ENCODE measurements at places on chromosomes 1 and 21.
A peak's percentile ranks its signal among the peaks of the same experiment; 100 is the strongest.

DNA sequence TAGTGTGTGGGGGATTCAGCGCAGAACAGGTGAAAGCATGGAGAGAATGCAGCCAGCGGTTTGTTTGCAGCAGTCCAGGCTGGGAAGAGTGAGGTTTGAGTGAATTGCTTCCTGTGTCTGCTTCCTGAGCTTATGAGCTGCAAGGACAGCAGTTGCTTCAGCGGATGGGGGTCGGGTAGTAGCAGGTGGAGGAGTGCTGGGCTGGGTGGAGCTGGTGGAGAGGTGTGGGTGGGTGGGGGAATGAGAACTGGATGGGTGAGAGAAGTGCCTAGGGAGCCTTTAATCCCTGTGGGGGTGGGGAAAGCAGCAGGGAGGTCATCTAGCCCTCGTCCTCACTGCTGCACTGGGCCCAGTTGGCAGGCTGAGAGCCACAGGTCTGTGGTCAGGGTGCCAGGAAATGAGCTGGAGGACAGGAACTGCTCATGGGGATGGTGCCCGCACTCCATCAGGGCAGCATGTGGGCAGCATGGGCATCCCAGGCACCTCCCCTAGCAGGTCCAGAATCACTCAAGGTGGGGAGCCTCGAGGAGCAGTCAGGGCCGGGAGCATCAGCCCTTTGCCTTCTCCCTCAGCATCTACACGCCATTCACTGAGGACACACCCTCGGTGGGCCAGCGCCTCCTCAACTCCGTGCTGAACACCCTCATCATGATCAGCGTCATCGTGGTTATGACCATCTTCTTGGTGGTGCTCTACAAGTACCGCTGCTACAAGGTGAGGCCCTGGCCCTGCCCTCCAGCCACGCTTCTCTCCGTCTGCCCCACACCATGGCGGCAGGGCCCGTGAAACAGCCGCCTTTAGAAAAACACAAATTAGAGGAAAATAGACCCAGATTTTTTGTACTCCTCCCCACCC is 14.8 kb downstream of the PSEN2 start:
- DNase-seq = no peak

GRCh38 chr21:16945580-16945979 is 567.3 kb upstream of the CXADR start:
- DNase-seq = no peak

- no peak for DNase-seq
Measured at GRCh38 chr1:4825800-4826450, 171.5 kb downstream of the AJAP1 start.

GRCh38 chr1:112501810-112502641 is 6.7 kb upstream of the WNT2B start:
- peak; percentile 82 for DNase-seq

- peak; percentile 69 for DNase-seq
Measured at GRCh38 chr1:180627411-180627810, 4.4 kb upstream of the XPR1 start.

DNA sequence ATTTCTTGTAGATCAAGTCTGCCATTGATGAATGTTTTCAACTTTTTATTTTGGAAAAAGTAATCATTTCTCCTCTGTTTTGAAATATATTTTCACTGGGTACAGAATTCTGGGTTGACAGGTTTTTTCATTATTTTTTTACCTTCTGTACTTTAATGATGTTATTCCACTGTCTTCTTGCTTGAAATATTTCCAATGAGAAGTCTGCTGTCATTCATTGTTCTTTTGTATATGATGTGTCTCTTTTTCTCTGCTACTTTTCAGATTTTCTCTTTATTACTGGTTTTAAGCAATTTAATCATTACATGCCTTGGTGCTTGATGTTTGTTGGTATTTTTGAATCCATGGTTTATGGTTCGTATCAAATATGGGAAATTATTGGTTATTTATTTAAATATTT is 22.4 kb upstream of the FOXO6 start:
- DNase-seq = no peak

DNA sequence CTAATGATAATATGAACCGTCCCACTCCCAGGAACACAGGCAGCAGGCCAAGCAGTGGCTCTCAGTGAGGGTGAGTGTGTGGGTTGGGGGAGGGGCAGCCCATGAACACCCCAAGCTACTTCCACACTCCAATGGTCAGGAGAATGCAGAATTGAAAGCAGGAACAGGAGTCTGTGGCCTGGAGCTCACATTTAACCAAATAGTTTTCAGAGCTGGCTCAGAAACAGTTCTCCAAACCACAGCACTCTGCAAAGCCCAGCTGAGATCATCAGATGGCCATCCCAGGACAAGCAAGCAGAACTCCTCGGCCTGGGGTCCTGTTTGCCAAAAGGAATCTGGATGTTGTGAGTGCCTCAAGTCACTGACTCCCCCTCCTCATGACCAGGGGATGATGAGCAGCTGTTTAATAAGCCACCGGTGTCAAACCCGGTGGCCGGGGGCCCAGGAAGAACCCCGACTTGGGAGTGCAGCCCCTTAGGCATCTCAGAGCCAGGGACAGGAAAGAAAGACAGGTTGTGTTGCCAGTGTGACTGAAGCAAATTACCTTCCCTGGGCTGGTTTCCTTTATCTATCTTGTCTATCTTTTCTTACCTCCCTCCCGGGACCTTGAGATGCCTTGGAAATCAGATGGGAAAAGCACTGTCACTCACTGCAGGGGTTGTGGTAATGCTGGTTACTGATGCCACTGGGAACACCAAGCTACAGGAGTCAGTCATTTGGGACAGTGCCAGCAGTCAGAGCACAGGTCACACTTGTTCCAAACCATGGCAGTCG is 20.4 kb downstream of the DEGS1 start:
- DNase-seq = peak; percentile 32

DNA sequence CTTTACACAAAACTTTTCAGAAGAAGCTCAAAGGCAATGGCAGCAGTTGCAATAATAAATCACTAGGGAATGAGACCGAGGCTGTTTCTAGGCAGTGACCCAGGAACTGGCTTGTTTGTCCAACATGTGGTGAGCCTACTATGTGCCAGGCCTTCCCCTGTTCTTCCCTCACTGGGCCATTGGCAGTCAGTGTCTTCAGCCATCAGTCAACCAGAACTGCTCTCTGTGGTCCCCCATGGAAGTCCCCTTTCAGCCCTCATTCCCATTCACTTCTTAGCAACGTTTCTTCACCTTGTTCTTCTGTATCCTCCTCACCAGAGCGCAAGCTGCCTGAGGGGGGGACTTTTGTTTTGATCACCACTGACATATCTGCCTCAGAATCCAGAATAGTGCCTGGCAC is 274.1 kb downstream of the RRAGC start:
- DNase-seq = no peak

- no peak for DNase-seq
Measured at GRCh38 chr1:245546875-245547274, 392.1 kb downstream of the KIF26B start.

- DNase-seq = peak; percentile 91
Measured at GRCh38 chr1:64223329-64224151, 20.1 kb downstream of the UBE2U start.

- no peak for DNase-seq
Measured at GRCh38 chr1:8165595-8166360, 139.7 kb upstream of the ERRFI1 start.

- peak; percentile 62 for DNase-seq
Measured at GRCh38 chr21:45768011-45768739, 124.7 kb downstream of the PCBP3 start.

DNA sequence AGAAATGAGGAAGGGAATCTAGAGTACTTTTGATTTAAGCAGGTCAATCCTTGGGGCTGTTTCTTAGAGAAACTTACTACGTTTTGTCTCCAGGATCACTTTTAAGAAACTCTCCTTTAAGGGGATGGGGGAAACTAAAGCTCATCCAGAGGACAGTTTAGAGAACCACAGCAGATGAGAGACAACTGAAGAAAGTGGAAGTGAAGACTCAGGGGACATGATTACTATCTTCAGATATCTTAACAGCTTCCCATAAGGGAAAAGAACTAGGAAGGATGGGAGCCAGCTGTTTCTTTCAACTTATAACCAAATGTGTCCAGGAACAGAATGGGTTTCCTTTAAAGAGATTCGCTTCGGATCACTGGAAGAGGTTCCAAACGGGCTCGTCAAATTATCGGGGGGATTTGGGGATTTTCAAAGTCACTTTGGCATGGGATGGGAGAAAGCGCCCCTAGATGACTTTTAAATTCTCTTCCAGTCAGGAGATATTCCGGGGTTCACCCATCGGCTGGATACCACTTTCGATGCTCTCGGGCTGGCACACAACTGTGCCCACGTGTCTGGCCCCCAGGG is 1.2 kb downstream of the SCMH1 start:
- DNase-seq = peak; percentile 23

GRCh38 chr1:93239863-93240262 is 59.3 kb downstream of the CCDC18 start:
- DNase-seq = no peak

DNA sequence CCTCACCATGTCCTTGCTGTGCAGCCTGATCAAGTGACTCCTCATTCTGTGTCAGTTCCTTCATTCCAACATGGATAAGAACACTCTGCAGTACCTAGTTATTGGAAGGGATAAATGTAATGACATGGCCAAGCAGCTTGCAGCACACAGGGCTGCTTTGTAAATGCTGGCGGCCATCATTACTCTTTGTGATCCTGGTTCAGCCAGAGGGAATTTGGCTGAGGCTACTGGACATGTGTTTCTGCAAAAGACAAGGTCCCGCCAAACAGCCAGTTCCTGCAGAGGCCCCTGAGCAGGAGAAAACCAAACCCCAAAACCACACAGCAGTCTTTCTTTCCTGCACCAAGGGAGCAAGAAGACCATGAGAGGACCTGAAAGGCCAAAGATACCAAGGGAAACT is 495.8 kb downstream of the AJAP1 start:
- no peak for DNase-seq

DNA sequence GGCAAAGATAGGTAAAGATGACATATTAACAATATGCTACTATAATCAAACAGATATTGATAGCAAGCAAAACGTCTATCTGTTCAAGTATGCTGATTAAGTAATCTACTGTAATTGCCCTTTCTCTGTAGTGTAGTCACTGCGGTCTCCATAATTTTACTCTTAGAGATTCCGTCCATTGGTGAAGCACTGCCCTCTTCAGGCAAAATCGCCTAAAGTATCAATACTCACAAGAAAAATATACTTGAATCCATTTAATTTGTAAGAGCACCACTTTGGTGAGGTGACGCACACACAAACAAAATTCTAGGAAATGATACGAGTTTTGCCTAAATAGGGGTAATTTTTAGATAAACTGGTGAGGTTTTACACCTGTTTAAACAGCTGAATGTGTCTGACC is 434.6 kb upstream of the CHRM3 start:
- peak; percentile 66 for DNase-seq

DNA sequence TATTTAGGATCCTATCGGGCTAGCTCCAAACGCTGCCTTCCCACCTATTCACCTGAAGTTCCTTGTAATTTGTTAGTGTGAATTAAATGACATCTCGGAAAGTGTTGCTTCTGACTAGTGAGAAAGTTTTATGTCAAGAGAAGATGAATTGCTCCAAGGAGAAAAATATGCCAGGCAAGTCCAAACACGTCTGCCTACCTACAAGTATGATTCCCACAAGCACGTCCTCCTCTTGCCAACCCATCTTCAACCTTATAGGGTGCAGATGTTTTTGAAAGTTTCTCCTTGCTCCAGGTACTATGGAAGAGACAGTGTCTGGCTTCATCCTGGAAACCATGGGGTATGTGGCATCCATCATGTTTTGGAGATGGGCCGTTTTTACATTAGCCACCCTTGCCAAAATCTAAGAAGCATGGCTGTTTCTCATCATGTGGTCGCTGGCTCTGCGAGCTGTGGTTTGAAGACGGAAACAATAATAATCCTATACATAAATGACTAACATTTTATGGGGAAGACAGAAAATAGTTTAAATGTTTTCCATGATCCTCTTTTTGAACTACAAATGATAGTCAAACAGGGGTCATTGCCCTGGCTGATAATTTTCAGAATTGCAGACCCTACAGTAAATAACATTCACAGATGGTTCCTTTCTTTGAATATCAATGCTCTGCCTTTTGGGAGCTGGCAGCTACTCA is 505.8 kb downstream of the SMYD3 start:
- peak; percentile 60 for DNase-seq

DNA sequence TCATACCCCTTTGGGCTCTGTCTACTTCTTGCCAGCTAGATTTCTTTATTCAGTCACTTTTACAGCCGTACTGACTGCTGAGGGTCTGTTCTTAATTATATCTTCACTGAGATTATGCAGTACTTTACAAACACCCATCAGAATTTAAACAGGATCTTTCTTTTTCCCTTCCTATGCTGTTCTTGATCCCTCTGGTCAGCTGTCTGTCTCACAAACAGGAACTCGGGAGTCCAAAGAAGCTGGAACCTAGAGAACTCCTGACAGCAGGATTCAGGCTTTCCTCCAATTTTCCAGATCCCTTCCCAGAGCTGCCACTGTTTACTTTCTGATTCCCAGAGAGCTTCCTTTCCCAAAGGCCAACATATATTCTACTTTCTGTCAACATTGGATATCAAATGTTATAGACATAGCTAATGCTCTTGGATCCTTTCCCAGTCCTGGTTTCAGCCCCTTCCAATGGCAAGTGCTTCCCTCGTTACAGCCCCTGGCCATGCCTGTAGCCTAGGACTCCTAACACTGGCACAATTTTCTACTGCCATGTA is 59.5 kb downstream of the ATP2B4 start:
- peak; percentile 35 for DNase-seq

DNA sequence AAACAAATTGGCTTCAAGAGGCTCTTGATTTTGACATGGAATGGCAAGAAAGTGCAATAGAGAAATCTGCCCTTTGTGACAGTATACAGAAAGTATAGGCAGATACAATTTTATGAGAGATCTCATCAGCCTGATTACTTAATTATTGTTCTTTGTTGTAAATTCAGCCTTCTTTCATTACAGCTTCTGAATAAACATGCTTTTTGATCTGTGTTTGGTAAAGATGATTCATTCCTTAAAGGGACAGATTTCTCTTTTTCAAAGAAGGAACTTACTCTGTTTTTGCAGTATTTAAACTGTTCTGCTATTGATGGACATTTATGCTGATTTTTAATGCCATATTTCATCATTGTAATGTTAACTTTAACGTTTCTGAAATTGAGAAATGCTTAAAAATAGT is 13.7 kb upstream of the MPC2 start:
- no peak for DNase-seq

DNA sequence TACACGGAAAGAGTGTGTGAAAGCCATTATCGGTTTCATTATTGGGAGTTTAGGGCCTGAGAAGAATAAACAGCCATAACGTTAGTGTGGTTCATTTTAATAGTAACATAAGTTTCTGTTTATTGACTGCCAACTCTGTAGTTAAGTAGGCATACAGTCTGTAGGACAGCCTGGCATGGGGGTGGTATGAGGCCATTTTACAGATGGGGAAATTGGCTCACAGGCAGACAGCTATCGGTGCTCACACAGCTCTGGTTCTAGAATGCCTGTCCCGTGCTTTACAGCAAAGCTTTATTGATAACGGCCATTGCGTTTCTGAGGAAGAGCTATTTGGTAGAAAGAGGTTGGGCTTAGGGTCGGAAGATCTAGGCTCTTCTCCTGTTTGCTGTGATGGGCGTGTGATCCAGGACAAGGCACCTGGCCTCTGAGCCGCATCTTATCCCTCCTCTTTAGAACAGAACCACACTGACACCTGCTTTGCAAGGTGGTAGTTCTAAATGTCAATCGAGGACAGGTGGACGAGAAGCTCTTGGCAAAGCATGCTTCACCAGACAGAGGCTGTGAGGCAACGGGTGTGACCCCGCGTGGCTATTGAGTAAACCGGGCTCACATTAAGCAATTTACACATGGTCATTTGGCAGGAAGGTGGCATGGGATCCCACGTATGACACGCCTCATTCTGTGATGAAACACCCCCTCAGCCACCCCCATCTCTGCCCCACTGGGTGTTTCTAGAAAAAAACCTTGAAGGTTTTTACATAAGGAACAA is 14.9 kb downstream of the ETS2 start:
- DNase-seq = no peak

Measured in cardiac fibroblast (primary cell).